ENCODE measurements at places on chromosomes 5 and 9. TPM values are rescaled to one million over a fixed set of nuclear protein-coding genes. Genes with fewer than 3 reads are reported as not detected.
A peak's percentile ranks its signal among the peaks of the same experiment; 100 is the strongest.

DNA sequence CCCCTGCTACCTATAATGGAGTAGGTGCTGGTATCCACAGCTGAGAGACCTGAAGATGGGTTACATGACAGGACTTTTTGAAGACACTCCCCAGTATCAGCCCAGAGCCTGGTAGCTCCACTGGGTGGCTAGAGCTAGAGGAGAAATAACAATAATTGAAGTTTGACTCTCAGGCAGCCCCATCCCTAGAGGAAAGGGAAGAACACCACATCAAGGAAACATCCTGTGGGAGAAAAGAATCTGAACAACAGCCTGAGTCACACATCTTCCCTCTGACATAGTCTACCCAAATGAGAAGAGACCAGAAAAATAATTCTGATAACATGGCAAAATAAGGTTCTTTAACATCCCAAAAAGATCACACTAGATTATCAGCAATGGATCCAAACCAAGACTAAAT is 432.1 kb downstream of the CDH18 start:
- peak; percentile 42 for DNase-seq

DNA sequence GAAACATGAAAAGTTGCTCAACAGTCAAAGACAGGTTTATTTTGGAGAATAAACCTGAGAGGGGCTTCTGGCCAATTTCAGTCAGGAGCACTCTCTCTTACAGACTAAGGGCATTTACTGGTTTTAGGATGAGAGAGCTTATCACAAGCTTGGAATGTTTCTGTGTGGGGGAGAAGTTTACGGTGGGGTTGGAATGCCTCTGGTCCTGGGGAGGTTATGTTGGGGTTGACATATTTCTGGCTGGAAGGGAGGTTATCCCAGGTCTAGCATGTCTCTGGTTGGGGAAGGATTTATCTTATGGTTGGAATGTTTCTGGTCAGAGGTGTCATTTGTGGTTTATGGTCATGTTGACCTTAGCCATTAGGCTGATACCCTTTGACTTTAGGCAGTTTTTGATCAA is 1867.3 kb downstream of the EFNA5 start:
- no peak for DNase-seq

- DNase-seq, result no peak
Measured at GRCh38 chr5:116045821-116046220, 13.5 kb downstream of the ARL14EPL start.

DNA sequence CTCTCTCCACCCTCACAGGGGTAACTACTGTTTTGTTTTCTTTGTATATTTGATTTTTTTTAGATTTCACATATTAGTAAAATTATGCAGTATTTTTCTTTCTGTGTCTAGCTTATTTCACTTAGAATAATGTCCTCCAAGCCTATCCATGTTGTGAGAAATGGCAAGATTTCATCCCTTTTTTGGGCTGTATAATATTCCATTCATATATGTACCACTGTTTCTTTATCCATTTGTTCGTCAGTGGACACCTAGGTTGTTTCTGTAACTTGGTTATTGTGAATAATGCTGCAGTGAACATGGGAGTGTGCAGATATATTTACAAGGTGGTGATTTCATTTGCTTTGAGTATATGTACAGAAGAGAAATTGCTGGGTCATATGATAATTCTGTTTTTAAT is 144.0 kb upstream of the CHD1 start:
- no peak for DNase-seq

DNA sequence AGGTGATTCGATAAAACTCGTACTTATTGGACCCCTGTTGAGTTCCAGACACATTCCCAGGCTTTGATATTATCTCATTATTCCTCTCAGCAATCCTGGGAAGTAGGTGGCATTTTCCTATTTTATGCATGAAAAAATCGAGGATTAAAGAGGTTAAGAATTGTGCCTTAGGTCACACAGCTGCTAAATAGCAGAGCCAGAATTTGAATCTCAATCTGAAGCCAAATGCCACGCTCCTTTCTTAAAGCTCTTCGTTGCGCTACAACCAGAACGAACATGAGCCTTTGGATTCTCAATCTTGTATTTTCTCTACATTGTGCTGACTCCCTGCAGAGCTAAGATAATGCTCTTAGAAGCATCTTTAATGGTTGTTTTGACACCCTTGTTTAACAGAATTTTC is 527.8 kb upstream of the TLE4 start:
- no peak for DNase-seq

DNA sequence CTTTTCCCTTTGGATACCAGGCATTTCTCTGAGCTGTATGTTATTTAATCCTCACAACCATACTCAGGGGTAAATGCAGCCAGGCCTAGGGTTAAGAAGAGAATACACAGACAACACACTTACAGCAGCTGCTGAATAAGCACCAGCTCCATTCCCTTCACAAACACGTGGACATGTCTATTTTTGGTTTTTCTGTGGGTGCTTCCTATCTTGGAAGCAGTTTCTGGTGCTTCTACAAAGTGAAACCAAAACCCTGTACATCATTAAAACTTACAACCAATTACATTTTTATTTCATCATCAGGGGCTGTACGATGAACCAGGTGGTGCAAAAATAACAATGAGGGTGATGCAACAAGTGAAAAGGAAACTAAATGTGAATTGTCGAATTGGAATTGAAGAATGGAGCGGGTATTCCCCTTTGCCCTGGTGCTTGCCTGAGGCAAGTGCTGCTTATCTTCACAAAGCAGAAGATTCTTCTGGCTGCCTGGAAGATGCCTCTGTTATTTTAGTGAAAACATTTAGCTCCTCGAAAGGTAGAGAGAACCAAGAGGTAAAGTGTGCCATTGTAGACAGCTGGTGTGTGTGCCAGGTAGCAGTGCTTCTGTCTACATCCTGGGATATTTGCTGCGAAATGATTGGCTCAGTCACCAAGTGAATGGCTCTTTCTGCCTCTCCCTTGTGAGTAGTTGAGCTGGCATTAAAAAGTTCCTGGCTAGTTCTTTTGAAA is 18.6 kb upstream of the IFNB1 start:
- DNase-seq, result peak; percentile 42

GRCh38 chr5:137122558-137122957 is 376.6 kb downstream of the SPOCK1 start:
- DNase-seq, result no peak

DNA sequence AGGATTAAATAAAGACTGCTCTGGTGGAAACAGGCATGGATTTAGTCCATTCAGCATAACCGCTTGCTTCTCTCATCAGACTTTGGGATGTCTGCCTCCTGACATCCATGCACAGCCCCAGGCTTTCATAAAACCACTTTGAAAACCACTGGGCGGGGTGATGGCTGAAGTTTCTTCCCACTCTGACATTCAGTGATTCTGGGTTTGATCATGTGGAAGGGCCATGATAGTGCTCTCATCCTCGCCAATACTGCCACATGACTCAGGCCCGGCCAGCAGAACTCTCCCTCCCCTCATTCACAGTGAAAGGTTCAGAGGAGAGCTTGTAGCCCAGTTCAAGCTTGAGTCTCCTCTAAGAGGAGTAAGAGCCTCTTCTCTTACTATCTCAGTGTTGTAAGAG is 29.6 kb upstream of the GLRA1 start:
- no peak for DNase-seq

DNA sequence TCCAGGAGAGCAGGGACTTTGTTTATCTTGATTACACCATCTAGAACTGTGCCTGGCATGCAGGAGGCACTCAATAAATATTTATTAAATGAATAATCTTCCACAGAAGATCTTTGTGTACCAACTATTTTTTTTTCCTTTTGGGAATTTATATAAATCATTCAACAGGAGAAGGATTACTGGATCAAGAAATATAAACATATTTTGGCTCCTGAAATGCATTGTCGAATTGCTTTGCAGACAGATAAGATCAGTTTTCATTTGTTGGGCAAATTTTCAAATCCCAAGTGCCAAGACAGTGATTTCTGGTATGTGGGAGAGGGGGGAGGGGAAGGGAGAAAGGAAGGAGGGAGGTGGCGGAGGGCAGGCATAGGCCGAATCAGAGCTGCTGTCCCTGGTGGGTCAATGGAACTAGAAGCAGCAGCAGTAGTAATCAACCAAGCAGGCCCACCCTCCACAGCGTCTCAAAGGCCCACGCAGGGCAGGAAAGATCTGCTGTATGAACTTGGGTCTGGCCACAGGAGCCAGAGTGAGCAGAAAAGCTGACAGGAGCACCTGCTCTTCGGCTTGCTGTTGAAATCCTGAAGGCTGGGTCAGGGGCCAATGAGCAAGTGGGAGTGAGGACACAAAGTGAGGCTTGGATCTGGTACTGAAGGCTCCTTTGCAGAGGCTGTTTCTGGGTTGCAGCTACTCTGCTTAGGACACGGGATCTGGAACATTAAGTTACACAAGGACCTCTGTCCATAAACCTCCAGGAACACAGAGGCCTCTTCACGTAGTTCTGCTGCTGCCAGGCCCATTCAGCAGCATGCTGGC is 15.8 kb upstream of the TRAF1 start:
- DNase-seq, result no peak

DNA sequence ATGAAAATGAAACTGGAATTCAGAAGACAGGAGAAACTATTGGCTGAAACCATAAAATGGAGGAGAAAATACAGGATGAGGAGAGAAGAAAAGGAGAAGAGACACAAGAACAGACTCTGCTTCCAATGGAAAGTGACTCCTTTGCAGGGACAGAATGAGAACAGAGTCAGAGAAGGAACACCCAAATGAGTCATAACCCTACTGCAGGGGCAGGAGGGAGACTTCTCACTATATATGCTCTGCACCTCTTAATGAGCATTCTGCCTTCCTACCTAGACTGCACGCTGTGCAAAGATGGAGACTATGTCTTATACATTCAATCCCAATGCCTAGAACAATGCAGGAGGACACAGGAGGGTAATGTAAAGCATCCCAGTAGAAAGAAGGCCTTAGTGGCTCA is 2.1 kb downstream of the SAXO1 start:
- DNase-seq, result no peak

- peak; percentile 57 for DNase-seq
Measured at GRCh38 chr9:89814340-89815040, 209.7 kb downstream of the GADD45G start.

GRCh38 chr5:177442066-177442826 is 4.4 kb upstream of the PRR7 start:
- DNase-seq, result no peak

- no peak for DNase-seq
Measured at GRCh38 chr5:39368116-39368515, 3.8 kb upstream of the C9 start.

DNA sequence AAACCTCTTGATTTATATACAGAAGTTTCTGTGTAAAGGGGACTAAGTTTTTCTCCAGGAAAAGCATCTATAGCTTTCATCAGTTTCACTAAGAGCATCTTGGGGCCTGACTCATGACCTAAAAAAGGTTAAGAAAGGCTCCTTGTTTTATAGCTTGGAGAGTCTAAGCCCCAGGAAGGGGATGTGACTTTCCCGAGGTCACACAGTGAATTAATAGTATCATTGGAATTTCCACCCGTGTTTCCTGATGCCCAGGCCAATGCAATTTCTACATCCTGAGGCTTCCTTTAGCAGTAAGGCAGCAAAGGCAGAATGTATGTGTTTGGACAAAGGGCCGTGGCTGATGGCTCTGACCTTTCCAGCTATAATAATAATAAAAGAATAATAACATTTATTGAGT is 8.6 kb downstream of the MORN5 start:
- DNase-seq, result peak; percentile 38

DNA sequence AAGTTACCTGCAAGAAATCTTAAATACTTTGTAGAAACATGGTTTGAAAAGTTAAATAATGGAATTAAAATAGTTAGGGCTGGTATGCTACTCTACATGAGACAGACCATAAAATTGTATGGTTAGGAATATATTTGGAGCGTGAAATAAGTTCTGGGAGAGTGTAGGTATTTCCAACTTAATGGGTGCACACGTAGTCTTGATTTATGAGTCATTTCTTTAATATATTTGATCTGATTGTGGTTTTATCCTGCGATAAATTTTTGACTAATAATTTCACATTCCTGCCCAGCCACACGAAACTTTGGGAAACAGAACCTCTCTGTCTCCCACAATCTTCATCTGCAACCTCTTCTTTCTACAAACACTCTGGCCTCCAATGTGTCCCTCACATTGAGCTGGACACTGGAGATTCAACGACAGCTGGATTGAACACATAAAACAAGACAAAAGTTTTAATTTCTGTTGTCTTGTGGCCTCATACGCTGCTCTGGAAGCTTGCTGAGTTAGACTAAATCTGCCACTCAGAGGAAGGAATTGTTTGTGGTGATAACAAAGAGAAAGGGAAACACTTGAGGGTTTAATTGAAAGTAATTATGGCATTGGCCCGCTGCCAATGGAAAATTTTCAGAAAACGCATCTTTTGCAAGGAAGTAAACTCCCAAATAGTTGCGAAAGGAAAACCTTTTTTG is 201.8 kb upstream of the ZNF608 start:
- no peak for DNase-seq

- peak; percentile 8 for DNase-seq
Measured at GRCh38 chr5:59420596-59420995, 472.9 kb downstream of the PDE4D start.

GRCh38 chr9:130665431-130666392 is 1.3 kb downstream of the PRDM12 start:
- DNase-seq, result no peak

GRCh38 chr9:34419716-34420504 is 38.5 kb downstream of the FAM219A start:
- DNase-seq, result no peak

DNA sequence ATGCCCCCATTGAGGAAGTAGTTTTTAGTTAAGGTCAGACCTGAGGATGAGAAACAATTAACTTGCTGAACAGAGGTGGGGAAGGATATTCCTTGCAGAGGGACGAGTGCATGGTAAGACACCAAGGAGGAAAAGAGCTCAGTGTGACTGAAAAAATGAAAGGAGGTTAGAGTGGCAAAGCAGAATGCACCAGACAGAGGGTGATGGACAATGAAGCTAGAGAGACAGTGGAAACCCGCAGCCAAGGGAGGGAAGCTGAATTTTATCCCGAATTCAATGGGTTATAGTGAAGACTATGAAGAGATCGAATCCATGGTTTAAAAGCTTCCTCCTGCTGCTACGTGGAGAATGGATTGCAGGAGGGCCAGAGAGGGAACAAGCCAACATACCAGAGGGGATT is 206.8 kb downstream of the FBN2 start:
- no peak for DNase-seq

Gene SLC6A7
- total RNA-seq, result 0.03 TPM

Gene TMEM250
- total RNA-seq, result 63.7 TPM

Gene MYORG
- 3.1 TPM for total RNA-seq

Gene SLC6A19
- not detected for total RNA-seq

Gene TEK
- 0.26 TPM for total RNA-seq

Gene CEMIP2
- 14.6 TPM for total RNA-seq

Gene GCNT4
- not detected for total RNA-seq

Gene LCN9
- total RNA-seq, result not detected

Gene GZMA
- 0.16 TPM for total RNA-seq
